ENCODE measurements at places on chromosomes 13 and 19.
A peak's percentile ranks its signal among the peaks of the same experiment; 100 is the strongest.

GRCh38 chr19:46847528-46847927 lies 3.1 kb downstream of the AP2S1 start:
- no peak for DNase-seq

DNA sequence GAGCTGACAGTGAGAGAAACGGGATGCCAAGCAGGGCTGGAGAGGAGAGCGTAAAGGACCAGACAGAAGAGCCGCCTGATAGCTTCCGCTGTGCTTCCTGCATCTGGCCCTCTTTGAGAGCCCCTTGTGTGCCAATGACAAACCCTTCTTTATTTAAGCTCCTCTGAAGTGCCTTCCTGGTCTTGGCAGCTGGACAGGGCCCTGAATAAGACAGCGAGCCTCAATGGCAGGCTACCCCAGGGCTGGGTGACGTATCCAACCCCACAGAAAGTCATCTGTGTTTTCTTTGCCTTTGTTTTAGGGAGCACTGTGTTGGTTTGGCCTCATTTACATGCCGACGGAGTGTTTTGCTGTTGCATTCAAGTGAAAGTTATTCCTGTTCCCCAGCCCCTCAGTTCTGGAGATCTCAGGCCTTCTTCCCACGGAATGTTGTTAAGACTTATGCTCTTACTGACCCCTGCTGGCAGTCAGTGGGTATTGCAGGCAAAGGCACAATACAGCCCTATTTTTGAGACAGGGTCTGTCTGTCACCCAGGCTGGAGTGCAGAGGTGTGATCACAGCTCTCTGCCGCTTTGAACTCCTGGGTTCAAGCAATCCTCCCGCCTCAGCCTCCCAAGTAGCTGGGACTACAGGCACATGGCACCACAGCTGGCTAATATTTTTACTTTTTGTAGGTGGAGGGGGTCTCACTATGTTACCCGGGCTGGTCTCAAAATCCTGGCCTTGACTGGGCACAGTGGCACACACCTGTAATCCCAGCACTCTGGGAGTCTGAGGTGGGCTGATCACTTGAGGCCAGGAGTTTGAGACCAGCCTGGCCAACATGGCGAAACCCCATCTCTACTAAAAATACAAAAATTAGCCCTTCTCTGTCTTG lies 16.8 kb downstream of the CCL25 start:
- DNase-seq = no peak

- peak; percentile 69 for DNase-seq
Measured at GRCh38 chr13:75481176-75482069, 546 bp downstream of the TBC1D4 start.

DNA sequence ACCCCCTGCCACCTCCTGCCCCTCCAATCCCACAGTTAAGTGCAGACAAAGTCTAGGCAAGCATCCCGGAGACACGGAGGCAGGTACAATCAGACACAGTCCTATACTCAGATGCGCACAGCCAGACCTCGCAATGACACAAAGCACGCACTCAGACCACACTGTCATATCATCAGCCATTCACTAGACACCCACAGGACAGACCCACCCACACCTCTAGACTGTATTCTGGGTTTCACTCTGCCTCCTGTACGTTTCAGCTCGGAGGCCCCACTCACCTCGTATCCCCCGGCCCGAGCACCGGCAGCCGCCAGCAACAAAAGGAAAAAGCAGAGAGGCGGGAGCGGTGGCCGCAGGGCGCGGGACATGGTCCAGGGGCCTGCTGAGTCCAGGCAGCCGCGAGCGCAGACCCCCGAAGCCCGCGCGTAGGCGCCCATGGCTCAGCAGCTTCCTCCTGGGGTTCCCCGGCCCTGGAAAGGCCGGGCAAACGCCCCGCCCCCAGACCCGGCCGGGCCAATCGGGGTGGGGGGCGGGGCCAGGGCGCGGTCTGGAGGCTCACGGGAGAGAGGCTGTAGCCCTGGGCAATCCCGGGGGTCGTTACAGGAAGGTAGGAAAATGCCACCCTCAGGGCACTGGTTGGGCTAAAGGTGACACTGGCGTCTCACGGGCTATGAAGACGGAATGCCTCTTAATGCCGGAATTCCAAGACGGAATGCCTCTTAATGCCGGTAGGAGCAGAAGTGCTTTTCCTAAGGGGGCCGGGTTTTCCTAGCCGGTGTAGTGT lies at the start of the genes MAN2B1 and WDR83:
Gene MAN2B1 (minus strand): TSS at position 478 of the 784 bp plus-strand sequence. CDS start 41 bp downstream, at position 437.
Gene WDR83 (plus strand): TSS at position 543 of the 784 bp plus-strand sequence. CDS start 2,984 bp downstream, outside the sequence.
- peak; percentile 91 for DNase-seq

DNA sequence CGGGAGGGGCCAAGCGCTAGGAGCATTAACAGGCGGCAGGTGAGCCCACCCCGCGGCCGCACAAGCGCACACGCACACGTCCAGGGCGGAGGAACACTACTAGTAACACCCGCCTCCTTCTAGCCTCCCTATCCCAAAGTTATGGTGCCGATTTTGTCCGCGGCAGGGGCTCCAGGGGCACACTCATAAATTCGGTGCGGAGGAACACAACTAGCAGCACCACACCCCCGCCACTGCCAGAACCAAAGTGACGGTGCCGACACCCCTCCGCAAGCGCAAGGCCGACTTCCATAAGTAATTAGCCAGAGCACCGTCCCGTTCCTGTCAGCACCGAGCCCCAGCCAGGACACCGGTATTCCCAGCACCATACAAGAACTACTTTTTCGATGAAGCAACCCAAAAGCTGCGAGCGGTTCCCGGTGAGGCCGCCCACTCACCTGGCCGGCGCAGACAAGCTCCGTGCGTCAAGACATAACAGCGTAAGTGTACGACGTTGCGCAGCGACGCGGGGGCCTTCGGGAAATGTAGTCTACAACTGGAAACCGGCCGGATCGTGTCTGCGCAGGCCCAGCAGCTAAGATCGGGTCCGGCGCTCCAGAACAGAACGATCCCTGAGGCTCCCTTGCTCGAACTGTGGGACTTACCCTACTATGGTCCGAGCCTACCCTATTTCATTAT lies at the start of the genes ZNF540 and ZNF571:
Gene ZNF540 (plus strand): TSS at position 573 of the 678 bp plus-strand sequence. CDS start 3,572 bp downstream, outside the sequence.
Gene ZNF571 (minus strand): TSS at position 489 of the 678 bp plus-strand sequence. CDS start 8,116 bp downstream, outside the sequence.
- DNase-seq = peak; percentile 93

DNA sequence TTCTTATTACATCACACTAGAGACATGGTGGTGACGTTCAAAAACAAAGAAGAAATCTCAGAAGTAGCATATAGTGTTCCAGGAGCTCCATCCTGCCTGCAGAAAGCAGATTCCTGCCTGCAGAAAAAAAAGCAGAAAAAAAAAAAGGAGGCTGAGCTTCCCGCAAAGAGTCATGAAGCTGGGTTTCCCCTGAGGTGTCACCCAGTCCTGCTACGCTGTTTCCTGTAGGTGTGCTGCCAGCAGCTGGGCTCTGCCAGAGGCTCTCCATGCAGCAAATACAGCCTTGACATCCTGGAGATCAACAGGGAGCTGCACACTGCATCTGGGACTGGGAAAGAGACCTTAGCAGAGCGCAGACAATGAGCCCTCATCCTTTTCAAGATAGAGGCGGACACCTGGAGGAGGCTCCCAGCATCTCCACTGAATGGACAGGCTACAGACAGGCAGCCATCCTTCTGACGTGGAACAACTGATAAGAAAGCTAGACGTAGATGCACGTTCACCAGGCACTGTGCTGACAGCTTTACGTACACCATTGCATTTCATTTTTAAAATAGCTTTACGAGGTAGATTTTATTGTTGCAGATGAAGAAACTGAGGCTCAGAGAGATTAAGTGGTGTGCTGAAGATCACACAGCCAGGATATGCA lies 350.9 kb downstream of the FOXO1 start:
- DNase-seq = peak; percentile 71

GRCh38 chr13:76769271-76769791 lies 116.9 kb downstream of the KCTD12 start:
- no peak for DNase-seq

- no peak for DNase-seq
Measured at GRCh38 chr19:28706693-28707092, 506.3 kb downstream of the UQCRFS1 start.

GRCh38 chr19:18191640-18192062 lies 1.4 kb upstream of the MPV17L2 start:
- no peak for DNase-seq

GRCh38 chr19:19544257-19544953 lies 6.3 kb downstream of the CILP2 start:
- no peak for DNase-seq
